ENCODE measurements at places on chromosomes 6 and 20.

DNA sequence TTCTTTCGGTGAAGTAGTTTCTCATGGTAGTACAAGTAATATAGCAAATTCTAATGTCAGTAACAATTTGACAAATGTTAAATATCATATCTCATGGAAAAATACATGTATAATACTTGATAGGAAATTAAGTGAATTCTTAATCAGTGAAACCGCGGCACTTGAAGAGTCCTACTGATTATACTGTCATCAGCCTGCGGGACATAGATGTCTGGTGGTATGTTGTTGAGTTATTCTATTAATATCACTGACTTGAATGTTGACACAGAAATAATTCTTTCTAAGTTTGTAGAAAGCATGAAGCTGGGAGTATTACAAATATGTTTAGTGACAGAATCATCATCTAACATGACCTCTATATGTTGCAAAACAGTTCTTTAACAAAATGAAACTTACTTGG is 479.8 kb upstream of the IMPG1 start:
- DNase-seq: no peak

DNA sequence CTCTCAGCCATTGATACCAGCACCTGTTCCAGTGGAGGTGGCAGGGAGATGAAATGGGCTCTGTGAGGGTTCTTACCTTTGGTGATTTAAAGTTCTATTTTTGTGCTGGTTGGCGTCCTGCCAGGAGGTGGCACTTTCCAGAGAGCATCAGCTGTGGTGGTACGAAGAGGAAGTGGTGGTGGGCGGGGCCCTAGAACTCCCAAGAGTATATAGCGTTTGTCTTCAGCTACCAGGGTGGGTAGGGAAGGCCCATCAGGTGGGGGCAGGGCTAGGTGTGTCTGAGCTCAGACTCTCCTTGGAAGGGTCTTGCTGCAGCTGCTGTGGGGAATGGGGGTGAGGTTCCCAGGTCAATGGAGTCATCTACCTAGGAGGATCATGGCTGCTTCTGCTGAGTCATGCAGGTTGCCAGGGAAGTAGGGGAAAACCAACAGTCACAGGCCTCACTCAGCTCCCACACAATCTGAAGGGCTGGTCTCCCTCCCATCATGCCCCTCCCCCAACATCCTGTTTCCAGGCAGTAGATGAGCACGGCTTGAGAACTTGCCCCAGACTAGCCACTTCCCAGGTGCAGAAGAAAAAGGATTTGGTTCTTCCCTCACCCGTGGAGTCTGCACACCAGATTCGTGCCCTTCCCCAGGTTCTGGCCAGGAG is 46.6 kb downstream of the MOXD1 start:
- no peak for DNase-seq

DNA sequence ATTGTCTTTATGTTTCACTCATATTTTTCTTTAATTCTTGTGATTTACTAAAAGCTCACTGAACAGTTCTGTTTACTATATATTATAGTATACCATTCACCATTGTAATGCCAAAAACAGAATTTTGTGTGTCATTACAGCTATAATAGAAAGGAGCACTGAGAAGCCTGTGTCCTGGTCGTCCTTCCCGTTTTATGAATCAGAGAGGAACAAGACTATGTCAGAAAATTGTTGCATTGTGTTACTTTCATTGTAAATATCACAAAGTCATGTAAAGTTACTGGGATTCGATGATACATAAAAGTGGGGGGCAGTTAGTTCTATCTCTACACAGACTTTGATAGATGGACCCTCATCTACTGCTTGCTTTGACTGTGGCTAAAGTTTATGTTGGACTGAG is 145.1 kb downstream of the QKI start:
- DNase-seq: no peak

GRCh38 chr6:108897371-108897770 is 49.1 kb downstream of the ARMC2 start:
- no peak for DNase-seq

- DNase-seq: no peak
Measured at GRCh38 chr6:128230267-128230989, 290.0 kb downstream of the PTPRK start.

- no peak for DNase-seq
Measured at GRCh38 chr6:5142915-5143314, 57.8 kb downstream of the PPP1R3G start.

- DNase-seq: no peak
Measured at GRCh38 chr20:10430000-10430466, 4.0 kb downstream of the MKKS start.

- DNase-seq: no peak
Measured at GRCh38 chr6:55433446-55434130, 106.3 kb downstream of the GFRAL start.

DNA sequence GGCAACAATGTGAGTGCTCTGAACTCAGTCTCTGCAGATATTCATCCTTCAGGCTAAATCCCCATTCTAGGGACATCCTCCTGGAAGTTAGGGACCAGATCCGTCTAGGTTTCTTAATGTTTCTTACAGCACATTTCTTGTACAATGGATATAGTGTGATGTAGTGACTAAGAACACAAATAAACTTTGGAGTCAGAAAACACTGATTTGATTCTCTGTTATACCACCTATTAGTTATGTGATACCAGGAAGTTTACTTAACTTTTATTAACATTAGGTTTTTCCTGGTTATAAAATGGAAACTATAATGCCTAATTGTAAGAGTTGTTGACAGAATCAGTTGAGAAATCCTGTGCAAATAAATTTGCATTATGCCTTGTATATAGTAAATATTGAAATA is 57.6 kb upstream of the KCNQ5 start:
- DNase-seq: no peak

DNA sequence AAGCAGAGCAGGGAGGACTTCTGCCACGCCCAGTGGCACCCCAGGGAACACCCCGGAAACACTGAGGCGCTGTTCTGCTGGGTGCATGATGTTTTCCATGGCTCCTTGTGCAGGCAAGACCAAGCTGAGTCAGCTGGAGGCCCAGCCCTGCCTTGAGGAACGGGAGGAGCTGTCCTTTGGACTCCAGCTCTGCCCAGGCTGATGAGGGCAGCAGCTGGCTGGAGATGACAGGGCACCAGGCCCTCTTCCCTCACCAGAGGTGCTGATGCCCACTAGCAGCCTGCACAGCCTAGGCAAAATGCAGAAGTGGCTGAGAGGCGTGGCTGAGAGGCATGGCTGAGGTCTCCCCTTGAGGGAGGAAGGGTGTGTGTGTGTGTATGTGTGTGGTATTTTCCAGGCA is 2.4 kb downstream of the C6orf132 start:
- no peak for DNase-seq

DNA sequence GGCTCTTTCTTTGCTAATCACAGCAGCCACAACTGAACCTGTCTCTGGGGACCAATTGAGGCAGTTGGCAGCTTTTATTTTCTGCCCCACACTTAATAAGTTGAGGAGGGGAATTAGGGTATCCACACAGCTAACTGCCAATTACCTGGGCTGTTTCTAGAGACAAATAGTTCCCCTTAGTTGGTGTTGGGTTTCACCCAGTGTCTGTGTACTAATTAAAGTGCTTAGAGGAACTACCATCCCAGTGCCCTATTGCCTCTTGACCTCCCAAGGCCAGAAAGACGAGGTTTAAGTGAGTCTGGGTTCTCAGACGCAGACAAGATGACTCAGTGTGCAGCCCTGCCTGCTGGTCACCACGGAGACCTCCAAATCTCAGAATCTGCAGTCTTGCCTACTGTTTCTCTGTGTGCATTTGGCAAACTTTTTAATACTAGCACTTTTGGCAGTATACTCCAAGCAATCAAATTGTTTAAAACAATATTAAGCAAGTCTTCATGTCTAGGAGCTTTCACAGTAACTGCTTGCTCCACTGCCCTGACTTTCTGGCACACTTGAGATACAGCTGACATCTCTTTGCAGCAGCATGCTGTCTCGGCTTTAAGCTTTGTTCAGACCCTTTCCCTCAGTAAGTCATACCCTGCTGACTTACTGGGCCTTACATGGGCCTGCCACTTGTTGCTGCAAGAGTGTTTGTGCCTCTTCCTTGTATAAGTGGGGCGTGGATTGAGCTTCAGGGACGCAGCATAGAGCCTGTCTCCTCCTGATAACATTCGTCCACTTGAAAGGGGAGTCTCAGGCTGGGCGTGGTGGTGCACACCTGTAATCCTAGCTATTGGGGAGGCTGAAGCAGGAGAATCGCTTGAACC is 31.9 kb downstream of the STK35 start:
- no peak for DNase-seq

- no peak for DNase-seq
Measured at GRCh38 chr6:34484899-34485298, 19.0 kb downstream of the PACSIN1 start.

DNA sequence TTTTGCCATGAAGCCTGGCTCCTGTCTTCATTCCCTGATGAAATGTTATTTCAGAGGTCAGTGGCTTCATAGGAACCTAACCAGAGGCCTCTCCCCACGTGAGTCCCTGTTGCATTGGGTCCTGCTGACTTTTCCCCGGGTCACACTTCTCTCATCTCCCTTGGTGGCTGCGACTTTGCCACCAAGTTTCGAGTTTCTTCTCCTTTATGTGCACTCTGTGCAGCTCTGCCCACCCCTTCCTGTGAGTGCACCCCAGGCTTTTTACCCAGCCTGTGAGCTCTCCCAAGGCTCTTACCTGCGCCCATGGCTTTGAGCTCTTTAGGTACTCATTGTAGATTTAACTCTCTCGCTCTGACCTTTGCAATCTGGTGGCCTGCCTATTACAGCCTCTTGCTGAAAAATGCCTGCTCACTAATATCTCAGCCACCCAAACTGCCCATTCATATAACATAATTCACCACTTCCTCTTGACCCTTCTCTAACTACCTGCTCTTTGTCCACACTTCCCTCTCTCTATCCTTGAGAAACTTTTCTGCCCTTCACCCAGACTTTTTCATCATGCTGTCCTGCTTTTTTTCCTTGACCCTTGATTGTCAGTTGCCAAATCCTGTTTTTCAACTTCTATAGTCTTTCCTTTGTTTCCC is 105.9 kb downstream of the SASH1 start:
- no peak for DNase-seq

DNA sequence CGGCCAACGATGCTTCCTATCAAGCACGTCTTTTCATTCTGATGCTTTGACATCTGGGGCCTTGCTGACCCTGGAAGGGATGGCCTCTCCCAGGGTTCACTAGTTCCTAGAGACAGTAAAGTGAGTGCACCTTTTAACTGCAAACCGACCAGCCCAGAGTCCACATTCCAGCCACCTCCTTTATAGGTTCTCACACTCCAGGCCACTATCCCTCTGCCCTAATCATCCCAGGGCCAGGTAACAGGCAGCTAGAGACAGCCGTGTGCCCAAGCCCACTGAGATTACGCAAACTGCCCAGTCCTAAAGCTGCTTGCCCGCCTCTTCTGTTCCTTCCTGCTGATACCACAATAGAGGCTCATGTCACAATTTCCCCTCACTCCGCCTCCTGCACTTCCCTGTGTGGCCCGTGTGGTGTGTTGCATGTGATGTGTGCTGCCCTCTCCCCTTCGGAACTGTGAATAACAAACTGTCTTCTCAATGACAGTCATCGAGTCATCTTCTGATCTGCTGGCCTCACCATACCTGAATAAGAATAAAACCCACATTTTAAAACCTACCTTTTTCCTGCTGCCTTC is 123.7 kb upstream of the EXOC2 start:
- DNase-seq: no peak

DNA sequence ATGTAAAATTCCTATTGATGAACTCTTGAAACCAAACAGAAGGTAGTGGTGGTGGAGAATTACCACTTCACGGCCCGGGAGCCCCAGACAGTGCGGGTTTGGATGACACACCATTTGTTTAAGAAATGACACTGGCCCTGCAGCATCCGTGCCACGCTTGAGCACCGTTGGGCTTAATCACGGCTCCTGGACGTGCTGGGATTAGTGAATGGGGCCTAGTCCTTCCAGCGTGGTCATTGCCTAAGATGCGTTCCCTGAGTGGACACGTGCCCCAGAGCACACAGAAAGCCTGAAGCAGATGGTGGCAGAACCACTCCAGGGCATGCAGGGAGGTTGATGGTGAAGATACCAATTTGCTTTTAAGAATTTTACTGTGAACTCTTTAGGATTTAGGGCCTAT is 14.5 kb downstream of the STX16 start:
- no peak for DNase-seq

DNA sequence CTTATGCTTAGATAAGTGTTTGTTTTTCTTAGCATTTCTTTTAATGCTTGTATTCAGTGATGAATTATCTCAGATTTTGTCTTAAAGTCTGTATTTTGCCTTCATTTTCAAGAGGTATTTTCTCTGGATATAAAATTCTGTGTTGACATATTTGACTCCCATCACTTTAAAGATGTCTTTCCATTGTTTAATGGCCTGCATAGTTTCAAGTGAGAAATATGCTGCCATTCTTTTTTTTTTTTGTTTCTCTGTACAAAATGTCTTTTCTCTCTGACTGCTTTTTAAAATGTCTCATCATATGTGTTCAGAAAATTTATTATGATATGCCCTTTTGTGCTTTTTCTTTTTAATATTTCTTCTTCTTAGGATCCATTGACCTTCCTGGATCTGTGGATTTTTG is 578.0 kb upstream of the NOX3 start:
- DNase-seq: no peak

GRCh38 chr6:62980724-62981123 is 230.5 kb upstream of the FKBP1C start:
- DNase-seq: no peak

- no peak for DNase-seq
Measured at GRCh38 chr6:166382500-166382932, 224 bp downstream of the MPC1 start.

DNA sequence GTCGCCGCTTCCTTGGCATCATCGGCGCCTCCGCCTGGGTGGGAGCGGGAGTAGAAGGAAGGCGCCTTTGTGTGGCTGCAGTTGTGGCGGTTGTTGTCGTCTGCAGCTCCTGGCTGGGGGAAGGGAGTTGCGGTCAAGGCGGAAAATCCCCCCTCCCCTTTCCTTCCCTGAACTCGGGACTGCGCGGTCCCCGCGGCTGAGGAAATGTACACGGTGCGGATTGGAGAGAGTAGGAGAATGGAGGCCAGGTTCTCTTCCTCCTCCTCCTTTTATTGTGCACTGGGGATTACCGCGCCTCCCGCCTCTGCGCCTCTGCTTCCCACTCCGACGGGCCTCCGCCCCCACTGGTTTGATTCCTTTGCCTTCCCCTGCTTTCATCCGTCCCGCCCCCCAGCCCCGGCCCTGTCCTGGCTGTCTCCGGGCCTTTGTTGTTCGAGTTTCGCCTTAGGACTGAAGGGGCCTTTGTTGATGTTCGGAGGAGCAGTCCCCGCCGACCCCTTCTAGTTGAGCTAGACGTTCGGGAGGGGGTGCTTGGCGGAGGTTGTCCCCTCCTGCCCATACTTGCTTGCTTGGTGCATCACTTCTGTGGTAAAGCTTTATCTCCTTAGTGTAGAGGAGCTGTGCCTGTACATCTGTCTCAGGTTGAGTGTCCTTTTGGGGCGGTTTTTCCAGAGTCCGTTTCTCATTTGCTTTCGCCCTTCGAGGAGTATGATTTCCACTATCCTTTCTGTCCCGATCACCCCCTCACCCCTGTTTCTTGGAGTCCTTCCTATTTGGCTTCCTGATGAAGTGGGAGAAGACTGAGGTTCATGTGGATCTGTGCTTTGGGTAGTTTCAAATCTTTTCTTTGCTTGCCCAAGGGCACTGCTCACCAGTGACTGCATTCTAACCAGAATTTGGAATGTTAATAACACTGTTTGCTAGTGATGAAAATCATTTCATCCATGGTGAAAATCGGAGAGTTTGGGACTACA is 764 bp downstream of the ZNF292 start:
- DNase-seq: no peak
